ENCODE measurements at places on chromosomes 3 and 15. TPM values are rescaled to one million over a fixed set of nuclear protein-coding genes. Genes with fewer than 3 reads are reported as not detected.

DNA sequence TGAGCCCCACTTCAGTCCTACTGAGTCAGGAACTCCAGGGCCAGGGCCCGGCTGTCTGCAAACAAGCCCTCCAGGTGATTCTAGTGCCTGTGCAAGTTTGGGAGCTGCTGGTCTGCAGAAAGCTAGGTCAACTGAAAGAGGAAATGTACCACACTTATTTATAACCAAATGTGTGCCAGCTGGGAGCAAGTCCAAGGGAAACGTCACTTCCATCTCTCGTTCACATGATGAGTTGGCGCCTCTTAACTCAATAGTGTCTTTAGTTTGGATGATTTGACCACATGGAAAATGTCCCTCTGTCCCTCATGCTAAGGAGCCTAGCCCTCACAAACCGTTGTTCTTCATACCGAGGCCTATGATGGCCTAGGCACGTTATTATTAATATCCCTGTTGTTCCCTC lies 43.2 kb downstream of the GOLGA8S start:
- no peak for DNase-seq

- no peak for DNase-seq
Measured at GRCh38 chr3:135083179-135083578, 288.1 kb downstream of the EPHB1 start.

DNA sequence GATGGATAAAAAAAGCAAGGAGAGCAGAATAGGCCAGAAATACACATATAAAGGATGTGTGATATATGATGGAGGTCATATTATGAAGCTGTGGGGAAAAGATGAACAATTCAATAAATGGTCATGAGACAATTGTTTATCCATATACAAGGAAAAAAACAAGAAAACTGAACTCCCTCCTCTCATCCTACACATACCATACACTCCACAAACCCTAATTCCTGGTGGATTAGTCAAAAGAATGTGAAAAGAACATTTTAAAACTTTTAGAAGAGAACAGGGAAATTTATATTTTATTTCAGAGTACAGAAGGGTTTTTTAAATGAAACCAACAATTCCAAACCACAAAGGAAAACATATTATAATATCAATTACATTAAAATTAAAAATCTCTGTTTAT lies 34.5 kb upstream of the NR2E3 start:
- peak; percentile 8 for DNase-seq

DNA sequence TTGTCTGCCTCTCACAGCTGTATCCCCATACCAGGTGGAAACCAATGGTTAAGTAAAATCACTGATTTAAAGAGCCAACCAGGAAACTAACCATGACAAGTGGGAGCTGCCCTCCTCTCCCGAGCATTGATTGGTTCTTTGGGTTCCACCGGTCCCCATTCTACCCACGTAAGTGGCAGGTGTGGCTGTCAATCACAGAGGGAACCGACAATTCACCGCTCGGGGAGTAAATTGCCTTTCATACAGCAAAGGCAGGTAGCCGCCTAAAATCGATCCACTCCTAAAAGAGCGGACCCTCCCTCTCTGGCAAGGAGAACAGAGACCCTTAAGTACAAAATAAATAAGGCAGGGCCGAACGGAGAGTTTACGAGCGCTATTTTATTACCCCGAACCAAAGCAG lies 1.2 kb downstream of the ERC2 start:
- no peak for DNase-seq

DNA sequence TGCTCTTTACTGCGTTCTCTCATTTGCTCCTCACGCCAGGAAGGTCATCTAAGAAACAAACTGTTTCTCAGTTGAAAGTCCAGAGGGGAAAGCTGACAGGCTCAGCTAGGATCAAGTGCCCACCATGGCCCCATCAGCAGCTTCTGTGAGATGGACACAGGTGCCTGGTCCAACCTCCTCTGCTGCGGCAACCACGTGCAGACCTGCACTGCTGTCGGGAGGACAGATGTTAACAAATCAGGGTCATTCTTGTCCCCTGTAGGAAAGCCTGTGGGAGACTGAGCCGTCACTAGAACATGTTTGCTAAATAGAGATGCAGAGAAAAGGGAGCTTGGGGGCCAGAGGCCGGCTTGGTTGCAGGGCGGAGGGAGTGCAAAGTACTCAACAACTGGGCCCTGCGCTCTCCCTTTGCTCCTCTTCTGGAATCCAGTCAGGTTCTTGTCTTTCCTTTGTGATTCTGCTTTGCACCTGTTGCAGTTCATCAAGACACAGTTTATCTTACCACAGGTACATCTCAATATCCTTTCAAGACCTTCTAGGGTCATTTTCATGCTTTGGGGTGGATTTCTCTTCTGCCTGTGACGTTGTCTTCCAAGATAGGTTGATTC lies 20.9 kb downstream of the GPD1L start:
- no peak for DNase-seq

- no peak for DNase-seq
Measured at GRCh38 chr15:94844538-94845389, 613.4 kb downstream of the MCTP2 start.

The RBP2 gene
- not detected for total RNA-seq

The CACNA2D3 gene
- total RNA-seq = 0.35 TPM

The CMTM7 gene
- 22.6 TPM for total RNA-seq
